Activated CD8-positive, alpha-beta memory T cell treated with anti-CD3 and anti-CD28 coated beads for 1 hour (primary cell): ENCODE measurements at places on chromosomes 16 and 17.

- no peak for DNase-seq
Measured at GRCh38 chr17:48523010-48523409, 7.8 kb downstream of the HOXB1 start.

DNA sequence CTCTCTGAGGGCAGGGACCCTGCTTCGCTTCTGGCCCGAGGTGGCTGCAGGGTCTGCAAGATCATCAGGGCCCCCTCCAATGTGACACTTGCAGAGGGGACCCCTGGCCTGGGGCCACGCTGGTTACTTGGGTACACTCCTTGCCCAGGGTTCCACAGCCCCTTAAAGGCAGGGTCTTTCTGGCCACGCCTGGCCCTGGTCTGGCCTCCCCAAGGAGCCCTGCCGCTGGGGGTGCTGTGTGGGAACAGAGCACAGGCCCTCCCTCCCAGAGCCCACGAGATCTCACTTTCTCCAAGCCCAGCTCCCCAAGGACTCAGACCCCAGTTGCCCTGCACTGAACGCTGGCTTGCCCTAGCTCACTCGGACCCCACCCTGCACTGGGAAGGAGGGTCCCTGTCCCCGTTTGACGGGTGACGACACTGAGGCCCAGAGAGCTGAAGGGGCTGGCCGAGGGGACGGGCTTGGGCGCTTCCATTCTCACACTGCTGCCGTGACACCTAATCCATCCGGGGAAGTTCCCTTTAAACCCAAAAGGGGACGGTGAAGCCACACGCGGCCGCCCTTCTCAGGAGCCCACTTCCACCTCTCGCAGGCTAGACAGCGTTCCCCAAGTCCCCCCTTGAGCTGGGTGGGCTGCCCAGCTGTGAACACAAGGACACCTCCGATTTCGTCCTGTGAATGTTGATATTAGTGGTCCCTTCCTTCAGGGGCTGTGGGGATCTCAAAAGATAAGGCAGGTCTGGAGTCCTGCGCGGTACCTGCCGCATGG is 26.9 kb upstream of the OSGIN1 start:
- DNase-seq, result no peak

- no peak for DNase-seq
Measured at GRCh38 chr16:51898872-51899271, 648.1 kb downstream of the TOX3 start.

GRCh38 chr17:82920715-82921114 is 80.9 kb upstream of the ZNF750 start:
- DNase-seq, result no peak

- no peak for DNase-seq
Measured at GRCh38 chr17:73189417-73190099, 3.3 kb upstream of the COG1 start.

- DNase-seq, result no peak
Measured at GRCh38 chr16:24759006-24759405, 29.6 kb downstream of the TNRC6A start.

DNA sequence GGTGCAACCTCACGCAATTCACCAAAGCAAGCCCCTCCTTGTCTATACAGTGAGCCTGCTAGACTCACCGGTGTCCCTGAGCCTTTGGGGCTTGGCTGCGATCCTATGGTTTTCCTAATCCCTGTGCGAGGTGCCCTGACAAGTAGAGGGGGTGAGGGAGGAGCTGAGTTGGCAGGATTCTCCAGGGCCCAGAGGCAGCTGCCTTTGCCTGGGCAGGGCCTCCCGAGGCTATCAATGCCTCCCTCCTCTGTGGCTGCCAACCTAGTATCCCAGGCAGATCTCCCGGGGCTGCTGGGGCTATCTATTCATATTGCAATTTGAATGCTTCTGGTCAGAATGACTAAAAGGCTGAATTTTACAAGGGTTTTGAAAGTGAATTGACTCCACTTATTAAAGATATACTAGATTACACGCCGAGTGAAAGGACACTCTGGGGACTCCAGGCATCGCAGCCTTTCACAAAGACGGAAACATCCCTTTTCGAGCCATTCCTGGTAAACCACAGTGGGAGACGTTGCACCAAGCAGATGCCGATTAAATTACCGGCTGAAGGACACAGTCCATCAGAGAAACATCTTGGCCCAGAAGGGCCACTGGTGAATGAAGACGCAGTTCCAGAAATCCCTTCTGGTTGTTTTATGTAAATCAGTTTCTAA is 11.3 kb upstream of the PITPNM3 start:
- no peak for DNase-seq

DNA sequence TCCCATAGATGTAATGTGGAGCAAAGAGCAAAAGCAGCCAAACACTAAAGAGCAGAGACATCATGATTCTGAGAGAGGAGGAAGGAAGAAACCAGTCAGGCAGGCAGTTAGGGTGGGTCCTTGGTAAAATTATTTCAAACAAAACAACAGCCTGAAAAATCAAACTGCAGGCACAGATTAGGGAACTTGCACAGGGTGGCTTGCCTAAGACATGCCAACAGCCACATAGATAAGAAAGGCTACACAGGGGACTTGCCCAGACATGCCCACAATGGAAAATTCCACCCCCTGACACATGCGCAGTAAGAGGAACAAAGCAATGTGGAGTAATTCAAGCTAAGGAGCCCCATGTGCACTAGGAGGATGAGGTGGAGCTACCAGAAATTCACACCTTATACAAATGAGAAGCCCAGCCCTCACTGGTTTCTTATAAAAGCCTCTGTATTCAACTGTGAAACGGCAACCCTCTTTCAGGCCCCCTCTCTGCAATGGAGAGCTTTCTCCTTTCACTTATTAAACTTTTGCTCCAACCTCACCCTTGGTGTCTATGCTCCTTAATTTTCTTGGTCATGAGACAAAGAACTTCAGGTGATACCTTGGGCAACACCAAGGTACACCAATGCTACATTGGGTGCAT is 7.3 kb upstream of the GAS7 start:
- no peak for DNase-seq

DNA sequence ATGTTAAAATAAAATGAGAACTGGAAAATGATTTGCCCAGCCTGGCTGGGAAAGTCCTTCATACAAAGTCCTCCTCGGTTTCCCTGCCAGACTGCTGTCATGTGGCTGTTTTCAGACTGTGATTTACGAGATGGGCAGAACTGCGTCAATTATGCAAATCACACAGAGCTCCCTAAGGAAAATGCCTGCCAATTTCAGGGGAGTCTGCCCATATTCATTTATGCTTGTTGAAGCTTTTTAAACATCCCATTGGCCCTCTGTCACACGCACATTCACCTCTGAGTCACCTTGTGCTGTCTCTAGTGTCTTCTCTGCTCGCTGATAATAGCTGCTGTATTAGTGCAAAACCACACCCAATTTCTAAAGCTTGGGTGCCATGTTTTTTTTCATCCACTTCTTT is 81.7 kb upstream of the FAM20A start:
- DNase-seq, result no peak

GRCh38 chr17:32142857-32143526 is 690 bp downstream of the RHOT1 start:
- DNase-seq, result no peak

DNA sequence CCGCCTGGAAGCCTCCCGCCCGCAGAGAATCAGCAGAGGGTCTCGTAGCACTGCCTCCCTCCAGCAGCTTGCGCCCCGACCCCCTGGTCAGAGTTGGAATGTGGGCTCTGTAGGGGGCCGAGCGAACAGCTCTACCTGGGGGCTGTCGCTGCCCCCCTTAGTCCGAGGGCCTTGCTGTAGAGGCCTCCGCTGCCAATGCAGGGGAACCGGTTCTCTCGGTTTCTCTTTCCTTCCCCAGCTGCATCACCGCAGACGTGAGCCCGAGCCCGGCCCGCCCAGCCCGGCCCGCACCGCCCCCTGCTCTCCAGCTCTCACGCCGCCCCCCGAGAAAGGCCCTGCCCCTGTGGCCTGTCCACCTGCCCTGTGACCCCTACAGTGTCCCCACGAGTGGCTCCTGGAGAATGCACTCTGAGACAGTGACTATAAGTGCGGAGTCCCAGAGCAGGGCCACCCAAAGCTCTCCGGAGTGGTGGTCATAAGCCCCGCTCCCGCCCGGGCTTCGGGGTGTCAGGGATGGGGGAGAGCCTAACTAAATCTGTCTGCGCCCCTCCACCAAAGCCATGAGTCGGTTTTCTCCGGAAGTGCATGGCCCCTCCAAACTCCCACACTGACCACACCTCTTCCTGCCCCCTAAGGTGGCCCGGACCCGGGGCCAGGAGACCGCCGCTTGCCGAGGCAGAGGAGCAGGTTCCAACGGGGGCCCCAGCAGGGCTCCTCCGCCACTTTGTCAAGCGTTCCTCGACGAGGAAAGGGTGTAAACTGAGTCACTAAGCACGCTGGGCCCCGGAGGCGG is 1.7 kb downstream of the ARHGAP27 start:
- no peak for DNase-seq

GRCh38 chr16:52498328-52499059 is 48.4 kb downstream of the TOX3 start:
- DNase-seq, result no peak

DNA sequence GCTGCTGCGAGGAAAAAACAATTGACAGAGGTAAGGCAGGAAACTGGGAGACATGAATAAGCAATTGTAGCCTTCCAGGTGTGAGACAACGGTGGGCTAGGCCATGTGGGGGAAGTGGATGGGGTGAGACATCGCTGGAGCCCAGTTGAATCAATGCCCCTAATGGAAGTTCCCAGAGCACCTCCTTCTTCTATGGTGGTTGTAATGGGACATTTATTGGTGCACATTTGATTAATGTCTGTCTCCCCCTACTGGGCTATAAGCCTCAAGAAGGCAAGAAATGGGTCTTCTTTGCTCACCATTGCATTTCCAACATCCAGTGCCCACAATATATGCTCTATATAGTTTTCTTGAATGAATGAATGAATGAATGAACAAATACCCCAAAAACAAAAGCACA is 22.7 kb upstream of the CD300E start:
- DNase-seq, result no peak

DNA sequence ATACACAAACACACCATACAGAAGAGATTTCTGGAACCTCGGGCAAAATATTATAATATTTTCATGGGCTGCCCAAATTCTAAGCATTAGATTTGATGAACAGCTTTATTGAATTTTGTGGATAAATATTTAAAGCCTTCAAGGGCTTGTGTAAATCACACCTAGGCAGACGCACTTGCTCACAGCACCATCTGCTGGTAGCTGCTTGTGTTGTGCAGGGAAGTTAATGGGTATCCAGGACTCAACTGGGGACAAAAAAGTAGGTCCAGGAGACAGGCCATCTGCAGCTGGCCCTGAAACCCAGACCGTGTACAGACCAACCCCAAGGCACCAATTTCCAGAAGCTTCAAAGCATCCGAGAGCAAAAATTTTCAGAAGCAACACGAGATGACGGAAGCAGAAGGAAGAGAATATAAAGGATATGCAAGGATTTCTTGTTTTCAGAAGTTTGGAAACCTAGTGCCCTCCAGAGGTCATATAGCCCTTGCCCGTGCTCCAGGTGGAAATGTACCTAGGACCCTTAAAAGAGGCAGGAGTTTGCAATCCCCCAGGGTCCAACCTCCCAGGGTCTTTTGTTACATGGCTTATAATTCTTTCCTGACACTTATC is 140.0 kb downstream of the CHD9NB start:
- DNase-seq, result no peak

DNA sequence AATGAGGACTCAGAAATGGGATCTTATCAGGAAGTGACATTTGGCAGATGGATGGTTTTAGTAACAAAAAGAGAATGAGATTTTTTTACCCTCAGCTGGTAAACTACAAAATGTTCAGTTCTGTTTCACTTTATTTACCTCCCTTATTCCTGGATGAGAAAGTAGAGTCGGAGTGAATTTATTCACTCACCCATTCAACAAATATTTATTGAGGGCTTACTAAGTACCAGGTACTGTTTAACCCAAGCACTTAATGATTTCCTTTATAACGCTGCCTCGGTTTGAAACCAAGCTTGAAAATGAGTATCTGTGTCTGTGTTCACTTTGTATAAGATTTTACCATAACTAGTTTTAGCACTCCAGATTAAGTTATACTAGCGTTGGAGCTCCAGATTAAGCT is 38.1 kb downstream of the CDRT15 start:
- no peak for DNase-seq

- DNase-seq, result no peak
Measured at GRCh38 chr17:30326809-30327208, 7.0 kb downstream of the TMIGD1 start.

- no peak for DNase-seq
Measured at GRCh38 chr16:51651061-51651466, 500.0 kb upstream of the SALL1 start.

DNA sequence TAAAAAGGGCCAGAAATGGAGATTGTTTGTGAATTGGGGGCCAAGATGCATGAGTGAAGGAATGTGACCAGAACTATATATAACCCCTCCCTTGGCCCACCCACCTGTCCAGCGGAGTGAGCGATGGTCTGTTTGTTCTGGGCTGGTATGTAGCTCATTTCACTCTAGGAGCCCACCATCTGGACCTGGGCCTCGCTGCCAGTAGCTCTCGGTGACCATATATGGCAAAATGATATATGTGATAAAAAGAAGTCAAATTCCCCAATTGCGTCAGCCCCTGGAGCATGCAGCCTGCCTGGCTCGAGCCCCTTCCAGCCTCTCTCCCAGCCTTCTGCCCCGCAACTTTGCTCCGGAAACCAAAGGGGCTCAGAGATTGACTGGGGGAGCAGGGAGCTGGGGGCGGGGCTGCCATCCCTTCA is 47.3 kb downstream of the CCDC42 start:
- DNase-seq, result no peak

- no peak for DNase-seq
Measured at GRCh38 chr16:68231384-68232136, 4.4 kb downstream of the ESRP2 start.

- no peak for DNase-seq
Measured at GRCh38 chr17:61970030-61970429, 42.2 kb upstream of the INTS2 start.

GRCh38 chr16:49281843-49282642 is 405 bp upstream of the CBLN1 start:
- no peak for DNase-seq

- DNase-seq, result no peak
Measured at GRCh38 chr17:81095383-81095762, 60.4 kb downstream of the BAIAP2 start.

GRCh38 chr16:56343661-56344517 is 81.5 kb downstream of the AMFR start:
- DNase-seq, result no peak

- DNase-seq, result no peak
Measured at GRCh38 chr17:10814075-10814474, 10.2 kb upstream of the TMEM238L start.

DNA sequence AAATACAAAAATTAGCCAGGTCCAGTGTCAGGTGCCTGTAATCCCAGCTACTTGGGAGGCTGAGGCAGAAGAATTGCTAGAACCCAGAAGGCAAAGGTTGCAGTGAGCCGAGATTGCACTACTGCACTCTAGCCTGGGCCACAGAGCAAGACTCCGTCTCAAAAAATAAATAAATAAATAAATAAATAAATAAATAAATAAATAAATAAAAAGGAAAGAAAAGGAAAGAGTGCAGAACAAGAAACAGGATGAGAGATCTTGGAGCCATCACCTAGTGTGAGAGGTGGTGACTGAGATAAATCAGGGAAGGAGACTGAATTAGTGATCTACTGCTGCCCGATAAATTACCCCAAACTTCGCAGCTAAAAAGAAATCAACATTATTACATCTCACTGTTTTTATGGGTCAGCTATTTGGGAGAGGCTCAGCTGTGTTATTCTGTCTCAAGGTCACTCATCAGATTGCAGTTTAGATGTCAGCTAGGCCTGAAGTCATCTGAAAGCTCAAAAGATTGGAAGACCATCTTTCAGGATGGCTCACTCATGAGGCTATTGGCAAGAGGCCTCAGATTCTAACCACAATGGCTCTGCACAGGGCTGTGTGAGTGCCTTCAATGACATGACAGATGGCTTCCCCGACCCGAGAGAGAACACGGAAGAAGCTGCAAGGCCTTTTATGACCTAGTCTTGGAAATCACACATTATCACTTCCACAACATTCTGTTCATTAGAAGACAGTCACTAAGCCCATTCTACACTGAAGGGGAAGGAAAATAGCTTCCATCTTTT is 66.4 kb downstream of the CMC2 start:
- DNase-seq, result no peak
